GM23248 (cell line): ENCODE measurements at places on chromosomes 5 and 9.
A peak's percentile ranks its signal among the peaks of the same experiment; 100 is the strongest.

- peak; percentile 50 for DNase-seq
Observed at GRCh38 chr5:126015235-126016181, 407.7 kb upstream of the GRAMD2B start.

DNA sequence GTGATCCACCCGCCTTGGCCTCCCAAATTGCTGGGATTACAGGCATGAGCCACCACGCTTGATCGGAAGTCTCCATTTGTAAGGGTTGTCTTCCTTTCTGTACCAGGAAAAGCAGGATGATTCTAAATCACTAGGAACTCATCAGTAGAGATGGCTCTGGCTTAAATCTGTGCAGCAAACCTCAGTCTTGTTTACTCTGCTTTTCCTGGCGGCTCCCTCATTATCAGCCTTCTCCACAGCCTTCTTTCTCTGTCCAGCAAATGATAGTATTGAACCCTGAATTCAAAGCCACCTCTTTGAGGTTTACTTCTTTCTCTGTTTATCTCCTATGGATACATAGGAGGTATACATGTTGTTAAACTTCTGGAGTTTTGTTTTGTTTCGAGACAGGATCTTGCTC, 43.0 kb upstream of the GNE start:
- DNase-seq = no peak

GRCh38 chr5:95838001-95838520, 15.5 kb upstream of the GLRX start:
- DNase-seq = no peak

- peak; percentile 75 for DNase-seq
Observed at GRCh38 chr9:87324613-87325194, 173.0 kb upstream of the DAPK1 start.

DNA sequence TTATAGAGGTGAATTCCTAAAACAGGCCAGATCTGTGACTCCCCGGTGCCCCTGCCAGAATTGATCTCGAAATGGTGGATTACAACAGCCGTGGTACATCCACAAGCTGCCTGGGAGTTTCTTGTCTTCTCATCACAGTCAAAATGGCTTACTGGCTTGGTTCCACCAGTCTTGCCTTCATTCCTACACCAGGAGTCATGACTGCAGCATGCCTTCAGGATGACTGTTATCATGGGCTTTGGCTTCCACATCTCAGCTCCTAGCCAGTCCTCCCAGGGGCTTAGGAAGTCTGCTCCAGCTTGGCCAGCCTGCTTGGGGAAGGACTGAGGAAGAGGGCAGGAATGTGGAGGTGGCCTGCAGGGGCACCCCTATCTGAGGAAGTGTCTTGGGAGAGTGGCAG, 132.9 kb upstream of the NR3C1 start:
- DNase-seq = peak; percentile 98

DNA sequence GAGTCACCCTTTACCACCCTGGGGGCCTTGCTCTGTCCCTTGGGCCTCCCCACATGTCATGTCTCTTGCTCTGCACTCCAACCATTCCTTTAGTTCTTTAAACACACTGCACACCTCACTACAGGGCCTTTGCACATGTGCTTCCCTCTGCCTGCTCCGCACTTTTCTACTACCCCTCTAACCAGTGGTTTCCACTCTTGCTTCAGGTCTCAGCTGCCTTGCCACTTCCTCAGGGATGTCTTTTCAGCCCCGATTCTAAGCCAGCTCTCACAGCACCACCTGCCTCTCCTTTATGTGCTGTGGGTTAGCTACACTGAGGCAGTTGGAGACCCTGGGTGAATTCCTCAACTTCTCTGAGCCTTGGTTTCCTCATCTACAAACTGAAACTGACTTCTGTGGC, 34.6 kb upstream of the GABBR2 start:
- no peak for DNase-seq

DNA sequence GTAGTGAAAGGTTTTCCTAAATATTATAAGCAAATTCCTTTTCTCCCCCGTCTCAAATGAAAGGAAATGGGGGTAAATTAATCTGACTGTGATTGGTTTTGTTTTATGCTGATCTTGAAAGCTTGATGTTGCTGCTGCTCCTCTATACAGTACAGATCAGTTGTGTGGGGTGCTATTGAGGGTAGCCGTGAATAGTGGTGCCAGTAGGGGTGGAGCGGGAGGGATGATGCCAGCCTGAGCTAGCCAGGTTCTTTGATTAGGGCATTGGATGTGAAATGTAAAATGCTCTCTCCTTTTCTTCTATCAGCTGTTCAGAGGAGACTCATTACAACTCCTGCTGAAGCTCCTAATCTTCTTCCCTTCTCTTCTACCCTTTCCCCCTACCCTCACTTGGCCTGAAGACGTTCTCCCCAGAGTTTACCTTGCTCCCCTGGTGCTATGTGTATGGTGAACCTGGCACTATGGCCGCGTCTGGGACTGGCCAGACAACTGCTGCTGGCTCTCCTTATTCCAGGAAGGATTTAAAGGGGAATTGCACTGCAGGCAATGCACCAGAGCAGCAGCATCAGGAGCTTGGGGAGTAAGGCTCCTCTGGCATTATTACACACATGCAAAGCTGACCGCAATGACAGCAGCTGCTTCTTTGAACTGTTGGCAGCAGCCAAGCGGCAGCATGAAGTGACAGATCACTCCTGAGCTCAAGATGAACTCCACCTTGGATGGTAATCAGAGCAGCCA, 566 bp downstream of the GPR21 start:
- no peak for DNase-seq

- DNase-seq = no peak
Observed at GRCh38 chr5:148091991-148092964, 28.5 kb downstream of the SPINK5 start.

GRCh38 chr5:89827960-89828359, 581.6 kb downstream of the CETN3 start:
- DNase-seq = no peak

- DNase-seq = peak; percentile 39
Observed at GRCh38 chr9:77750284-77750683, 102.2 kb upstream of the GNA14 start.

GRCh38 chr9:100668024-100668423, 90.1 kb downstream of the CAVIN4 start:
- DNase-seq = no peak

GRCh38 chr5:146306838-146307237, 31.8 kb upstream of the POU4F3 start:
- DNase-seq = no peak

DNA sequence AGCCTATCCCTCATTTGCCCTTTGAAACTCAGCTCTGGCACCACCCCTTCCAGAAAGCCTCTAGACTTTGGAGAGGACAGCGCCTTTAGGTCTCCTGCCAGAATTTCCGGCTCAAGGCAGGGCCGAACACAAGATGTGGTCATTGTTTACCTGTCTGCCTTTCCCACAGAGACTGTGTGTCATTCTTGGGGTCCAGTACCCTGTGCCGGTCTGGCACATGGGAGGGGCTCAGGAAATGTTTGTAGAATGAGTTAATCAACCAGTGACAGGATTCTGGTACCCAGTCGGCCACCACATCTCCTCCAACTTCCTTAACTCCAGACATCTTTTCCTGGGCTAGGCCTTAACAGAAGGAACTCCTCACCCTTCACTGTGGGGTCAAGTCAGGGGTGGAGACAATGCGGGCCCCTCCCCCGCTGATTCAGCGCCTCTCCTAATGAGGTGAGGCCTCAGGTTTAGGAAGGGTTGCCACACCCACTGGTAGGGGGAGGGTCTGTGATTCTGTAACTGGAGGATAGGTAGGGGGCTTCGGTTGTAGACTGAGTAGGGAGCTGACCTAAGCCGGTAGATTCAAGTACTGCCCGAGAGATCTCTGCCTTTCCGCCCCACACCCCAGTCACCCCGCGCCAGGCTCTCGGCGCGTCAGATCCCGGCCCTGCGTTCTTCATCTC, 29.3 kb downstream of the PCDH1 start:
- DNase-seq = peak; percentile 73

DNA sequence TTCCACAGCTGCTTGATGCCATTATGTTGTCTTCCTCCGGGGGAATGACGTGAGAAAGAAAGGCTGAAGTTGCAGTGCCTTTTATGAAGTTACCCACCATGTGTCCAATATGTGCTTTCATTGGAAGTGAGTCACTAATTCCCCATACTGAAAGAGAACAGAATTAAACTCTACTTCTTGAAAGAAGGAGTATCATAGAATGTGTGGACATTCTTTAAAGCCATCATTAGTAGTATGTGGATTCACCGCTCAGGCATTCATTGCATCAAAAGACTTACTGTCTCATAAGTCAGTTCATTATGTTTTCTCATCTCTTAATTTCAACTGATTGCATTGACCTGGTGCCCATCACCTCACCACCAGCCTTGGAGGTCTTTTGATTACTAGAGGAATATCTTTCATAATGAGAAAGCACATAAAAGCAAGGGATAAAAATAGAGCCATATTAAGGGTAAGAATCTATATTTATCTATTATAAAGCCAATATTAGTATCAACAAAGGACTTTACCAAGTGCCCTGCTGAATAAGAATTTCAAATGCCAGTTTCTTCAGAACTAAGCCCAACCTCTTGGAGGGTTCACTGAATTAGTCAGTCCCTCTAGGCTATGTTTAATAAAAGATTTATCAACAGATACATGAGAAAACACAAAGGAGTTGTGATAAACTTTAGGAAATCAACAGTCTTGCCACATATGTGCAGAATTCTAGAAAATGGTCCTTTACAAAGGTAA, 516.1 kb downstream of the NTRK2 start:
- DNase-seq = no peak

DNA sequence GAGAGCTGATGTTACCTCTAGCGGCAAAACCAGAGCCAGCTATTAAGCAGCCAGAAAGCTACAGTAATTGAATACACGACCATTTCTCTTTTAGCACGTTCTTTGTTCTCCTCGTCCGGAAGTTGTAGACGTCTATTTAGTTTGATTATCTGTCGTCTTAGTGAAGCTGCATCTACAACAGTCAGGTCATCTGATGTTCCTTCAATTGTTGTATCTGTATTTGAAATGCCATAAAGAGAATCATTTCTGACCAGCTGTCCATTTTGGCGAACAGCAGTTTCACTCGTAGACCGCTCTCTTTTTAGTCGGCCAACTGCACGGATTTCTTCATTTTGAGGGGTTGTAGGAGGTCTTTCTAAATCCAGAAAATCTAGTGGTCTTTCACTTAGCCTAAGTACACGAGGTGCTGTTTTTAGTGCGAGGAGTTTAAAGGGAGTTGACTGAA, 12.6 kb downstream of the PDE6A start:
- peak; percentile 20 for DNase-seq

- DNase-seq = peak; percentile 92
Observed at GRCh38 chr5:145775893-145776444, 59.2 kb downstream of the PRELID2 start.

- DNase-seq = no peak
Observed at GRCh38 chr5:94698197-94698596, 79.7 kb downstream of the SLF1 start.

DNA sequence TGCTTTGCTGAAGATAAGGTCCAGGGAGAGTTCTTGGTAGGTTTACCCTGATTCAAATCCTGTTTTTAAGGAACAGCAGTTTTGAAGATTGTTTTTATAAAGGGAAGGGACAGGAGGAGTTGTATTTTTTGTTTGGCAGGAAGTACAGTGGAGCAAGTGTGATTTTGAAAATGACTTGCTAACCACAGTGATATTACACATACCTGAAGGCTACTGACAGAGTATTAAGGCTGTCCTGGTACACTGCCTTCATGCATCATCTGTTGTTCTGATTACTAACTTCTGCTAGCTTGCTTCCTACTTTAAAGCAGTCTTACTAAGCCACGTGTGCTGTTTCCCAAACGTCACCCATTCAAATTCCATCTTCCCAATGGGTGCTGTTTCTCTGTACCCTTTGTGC, 559.5 kb upstream of the SGCD start:
- DNase-seq = peak; percentile 5

- no peak for DNase-seq
Observed at GRCh38 chr5:134944630-134945029, 23.1 kb upstream of the CATSPER3 start.

- DNase-seq = peak; percentile 79
Observed at GRCh38 chr9:88988796-88989641, 2.2 kb upstream of the S1PR3 start.

DNA sequence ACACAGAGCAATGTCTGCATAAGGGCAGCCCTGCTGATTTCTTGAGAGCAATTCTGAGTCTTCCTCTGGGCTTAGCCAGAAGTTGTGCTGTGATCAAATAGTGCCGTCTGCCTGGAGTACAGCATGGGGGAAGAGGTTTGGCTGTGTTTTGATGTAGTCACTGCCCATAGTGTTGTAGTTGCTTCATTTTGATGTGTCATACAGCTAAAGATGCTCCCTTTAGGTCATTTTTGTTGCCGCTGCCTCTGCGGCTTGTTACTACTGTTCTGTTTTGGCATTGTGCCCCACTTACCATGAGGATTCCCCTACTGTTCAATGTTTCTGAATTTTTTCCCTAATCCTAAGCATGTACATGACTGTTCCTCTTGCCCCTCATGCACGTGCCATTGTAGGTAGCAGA, 23.0 kb downstream of the SLC36A1 start:
- DNase-seq = peak; percentile 96
